ENCODE measurements at places on chromosomes 16 and 17. TPM values are rescaled to one million over a fixed set of nuclear protein-coding genes. Genes with fewer than 3 reads are reported as not detected.

- DNase-seq = no peak
These were observed 41.3 kb downstream of the BAIAP2 start for GRCh38 chr17:81076141-81076679.

The NFATC2IP gene
- 21.5 TPM for total RNA-seq

DNA sequence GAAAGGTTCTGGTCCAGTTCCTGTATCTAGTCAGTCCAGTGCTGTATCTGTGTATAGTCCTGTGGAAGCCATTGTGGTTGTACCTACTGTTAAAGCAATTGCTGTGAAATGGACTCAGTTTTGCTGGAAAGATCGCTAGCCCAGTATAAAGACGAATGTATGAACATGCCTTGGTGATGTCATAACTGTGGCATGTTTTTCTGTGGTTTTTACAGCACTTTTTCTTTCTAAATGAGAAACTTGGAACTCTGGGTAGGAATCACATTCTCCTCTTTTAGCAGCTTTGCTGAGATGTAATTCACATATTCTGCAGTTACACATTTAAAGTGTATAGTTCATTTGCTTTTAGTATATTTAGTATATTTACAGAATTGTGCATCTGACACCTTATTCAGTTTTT lies 58.1 kb downstream of the MAP2K4 start:
- peak; percentile 72 for DNase-seq

- no peak for DNase-seq
These were observed 305.2 kb downstream of the SEC14L1 start for GRCh38 chr17:77445760-77446532.

The BRD7 gene
- 22.3 TPM for total RNA-seq

- DNase-seq = no peak
These were observed 317.2 kb upstream of the MYOCD start for GRCh38 chr17:12348476-12348875.

The SLC52A1 gene
- 0.50 TPM for total RNA-seq

DNA sequence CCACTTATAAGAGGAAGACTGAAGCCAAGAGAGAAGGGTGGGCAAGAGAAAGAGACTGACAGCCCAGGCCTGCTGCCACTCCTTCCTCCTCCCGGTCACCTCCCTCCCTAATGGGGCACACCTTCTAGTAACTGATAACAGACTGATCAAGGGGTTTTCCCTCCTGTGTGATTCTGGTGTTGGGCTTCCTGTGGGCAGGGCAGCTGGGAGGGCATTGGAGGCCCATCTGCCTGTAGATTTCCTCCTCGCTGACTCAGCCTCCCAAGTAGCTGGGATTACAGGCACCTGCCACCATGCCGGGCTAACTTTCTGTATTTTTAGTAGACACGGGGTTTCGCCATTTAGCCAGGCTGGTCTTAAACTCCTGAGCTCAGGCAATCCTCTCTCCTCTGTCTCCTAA lies 16.2 kb downstream of the CA4 start:
- peak; percentile 10 for DNase-seq

GRCh38 chr17:20236578-20237227 lies 227.5 kb downstream of the SPECC1 start:
- no peak for DNase-seq

The NR1D1 gene
- total RNA-seq = 2.0 TPM

DNA sequence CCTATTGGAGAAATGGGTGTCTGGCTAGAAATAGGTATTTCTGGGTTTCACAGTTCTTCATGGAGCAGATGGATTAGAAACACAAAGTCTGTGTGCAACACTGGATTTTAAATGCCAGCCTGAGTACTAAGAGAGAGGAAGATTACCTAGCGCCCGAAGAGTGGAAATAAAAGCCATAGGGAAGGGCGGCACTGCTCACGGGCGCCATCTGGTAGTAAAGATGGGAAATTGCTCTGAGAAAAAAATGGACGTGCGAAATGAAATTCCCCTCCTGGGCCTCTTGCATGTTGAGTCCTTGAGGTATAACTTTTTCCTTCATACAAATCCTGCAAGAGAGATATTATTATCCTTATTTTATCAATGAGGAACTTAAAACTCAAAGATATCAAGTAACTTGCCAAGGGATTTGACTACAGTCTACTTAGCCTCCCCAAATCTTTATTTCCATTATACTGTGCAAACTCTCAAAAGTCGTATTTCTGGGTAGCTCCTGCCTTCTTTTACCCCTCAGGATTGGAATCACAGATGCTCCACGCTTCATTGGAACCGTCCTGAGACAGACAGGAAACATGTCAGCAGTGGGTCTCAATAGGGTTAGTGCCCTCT lies 72.8 kb downstream of the MMD start:
- DNase-seq = peak; percentile 38

DNA sequence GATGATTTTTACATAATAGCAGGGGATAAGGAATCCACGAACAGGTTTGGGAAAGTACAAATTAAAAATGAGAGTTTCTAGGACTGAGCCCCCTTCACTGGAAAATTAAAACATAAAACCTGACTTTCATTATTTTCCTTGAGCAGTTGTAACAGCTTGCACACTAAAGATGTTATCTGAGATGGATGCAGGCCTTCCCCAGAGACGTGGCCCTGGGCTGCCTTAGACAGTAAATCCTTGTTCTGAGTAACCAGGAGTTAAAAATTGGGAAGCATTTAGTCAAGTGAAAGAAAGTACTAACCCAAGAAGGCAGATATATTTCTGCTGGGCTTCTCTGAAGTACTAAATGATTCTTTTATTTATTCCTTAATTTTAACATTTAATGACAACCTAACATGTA lies 432.2 kb upstream of the KIF2B start:
- no peak for DNase-seq

DNA sequence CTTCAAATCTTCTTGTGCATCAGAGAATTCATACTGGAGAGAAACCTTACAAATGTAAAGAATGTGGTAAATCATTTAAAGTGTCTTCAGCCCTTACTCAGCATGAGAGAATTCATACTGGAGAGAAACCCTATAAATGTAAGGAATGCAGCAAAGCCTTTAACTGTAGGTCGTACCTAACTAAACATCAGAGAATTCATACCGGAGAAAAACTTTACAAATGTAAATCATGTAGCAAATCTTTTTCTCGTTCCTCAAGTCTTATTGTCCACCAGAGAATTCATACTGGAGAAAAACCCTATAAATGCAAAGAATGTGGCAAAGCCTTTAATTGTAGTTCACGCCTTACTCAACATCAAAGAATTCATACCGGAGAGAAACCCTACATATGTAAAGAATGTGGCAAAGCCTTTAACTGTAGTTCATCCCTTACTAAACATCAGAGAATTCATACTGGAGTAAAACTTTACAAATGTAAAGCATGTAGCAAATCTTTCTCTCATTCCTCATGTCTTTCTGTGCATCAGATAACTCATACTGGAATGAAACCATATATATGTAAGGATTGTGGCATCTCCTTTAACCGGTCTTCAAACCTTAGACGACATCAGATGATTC lies 118.5 kb upstream of the ZNF267 start:
- no peak for DNase-seq

The USP36 gene
- total RNA-seq = 80.8 TPM
